ENCODE measurements at places on chromosomes 5 and 9.

DNA sequence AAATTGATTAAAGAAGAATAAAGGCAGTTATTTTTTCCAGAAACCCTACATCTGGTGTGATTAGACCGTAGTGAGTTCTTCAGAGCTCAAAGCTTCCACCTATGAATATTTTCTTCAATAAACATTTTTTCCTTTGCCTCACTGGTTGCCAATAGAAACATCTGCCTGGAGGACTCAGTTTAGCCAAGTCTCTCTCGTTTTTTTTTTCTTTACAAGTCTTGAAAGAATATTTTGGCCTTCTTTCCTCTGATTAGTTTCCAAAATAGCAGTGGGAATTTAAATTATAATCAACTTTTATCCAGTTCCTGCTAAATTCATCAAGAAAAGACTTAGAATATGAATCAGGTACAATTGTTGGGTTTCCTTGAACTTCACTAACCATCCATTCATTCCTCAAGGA, 897.5 kb downstream of the TLE1 start:
- no peak for DNase-seq

DNA sequence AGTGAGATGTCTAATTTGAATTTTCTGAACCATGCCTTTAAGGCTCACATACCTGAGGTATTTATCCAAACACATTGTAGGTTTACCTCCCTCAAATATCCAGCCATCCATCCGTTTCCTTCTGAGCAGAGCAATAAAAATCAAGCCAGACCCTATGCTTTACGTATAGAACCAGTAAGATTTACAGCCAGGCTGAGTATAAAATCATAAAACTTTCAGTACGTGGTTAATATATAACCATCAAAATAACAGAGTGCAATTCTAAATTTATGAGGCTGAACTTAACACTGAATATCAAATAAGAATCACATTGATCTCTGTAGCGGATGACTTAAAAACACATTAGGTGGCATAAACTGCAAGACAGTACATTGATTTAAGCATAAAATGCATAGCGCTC, 877.9 kb upstream of the WWC1 start:
- no peak for DNase-seq

- DNase-seq, result no peak
Observed at GRCh38 chr5:12522116-12522515, 617.9 kb upstream of the CTNND2 start.

GRCh38 chr5:123808461-123809380, 296.7 kb downstream of the CSNK1G3 start:
- DNase-seq, result no peak

DNA sequence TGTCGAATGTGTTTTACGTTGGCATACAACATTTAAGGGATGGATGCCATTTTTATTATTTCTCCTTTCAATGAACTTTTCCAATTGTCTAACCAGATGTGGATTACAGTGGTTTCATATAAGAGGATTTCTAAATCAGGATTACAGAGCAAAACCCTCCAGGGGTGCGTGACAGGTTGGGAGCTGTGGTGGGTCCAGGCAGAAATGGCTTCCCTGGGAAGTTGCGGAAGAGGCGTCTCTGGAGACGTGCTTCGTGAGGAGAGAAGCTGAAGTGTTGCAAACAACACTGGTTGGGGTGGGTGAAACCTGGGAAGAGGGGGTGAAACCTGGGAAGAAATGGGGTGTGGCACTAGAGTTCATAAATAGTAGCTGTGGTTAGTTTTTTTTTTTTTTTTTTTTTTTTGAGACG, 4.5 kb upstream of the RPL26L1 start:
- no peak for DNase-seq

- no peak for DNase-seq
Observed at GRCh38 chr5:173786286-173787187, 101.6 kb upstream of the CPEB4 start.

- no peak for DNase-seq
Observed at GRCh38 chr9:31467075-31467474, 917.4 kb upstream of the ACO1 start.

- no peak for DNase-seq
Observed at GRCh38 chr9:114317665-114318357, 5.1 kb upstream of the ORM1 start.

DNA sequence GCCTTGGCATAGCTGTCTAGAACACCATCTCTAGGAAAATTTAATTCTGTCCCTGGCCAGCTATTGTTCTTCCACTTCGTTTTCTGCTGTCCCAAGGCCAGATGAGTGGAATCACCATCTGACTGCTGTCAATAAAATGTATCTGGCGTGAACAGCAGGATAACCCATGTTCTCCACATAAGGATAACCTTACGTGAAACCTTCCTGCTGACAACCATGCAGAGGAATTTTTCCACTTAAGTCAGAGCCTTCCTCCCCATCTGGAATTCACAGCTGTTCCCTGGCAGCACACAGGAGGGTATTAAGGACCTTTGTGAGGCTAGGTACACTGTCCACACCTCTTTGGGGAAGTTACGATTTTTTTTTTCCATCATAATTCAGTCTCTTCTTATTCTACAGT, 28.6 kb downstream of the RNF44 start:
- DNase-seq, result no peak

GRCh38 chr9:113129884-113130283, 20.9 kb upstream of the SLC31A2 start:
- DNase-seq, result no peak

DNA sequence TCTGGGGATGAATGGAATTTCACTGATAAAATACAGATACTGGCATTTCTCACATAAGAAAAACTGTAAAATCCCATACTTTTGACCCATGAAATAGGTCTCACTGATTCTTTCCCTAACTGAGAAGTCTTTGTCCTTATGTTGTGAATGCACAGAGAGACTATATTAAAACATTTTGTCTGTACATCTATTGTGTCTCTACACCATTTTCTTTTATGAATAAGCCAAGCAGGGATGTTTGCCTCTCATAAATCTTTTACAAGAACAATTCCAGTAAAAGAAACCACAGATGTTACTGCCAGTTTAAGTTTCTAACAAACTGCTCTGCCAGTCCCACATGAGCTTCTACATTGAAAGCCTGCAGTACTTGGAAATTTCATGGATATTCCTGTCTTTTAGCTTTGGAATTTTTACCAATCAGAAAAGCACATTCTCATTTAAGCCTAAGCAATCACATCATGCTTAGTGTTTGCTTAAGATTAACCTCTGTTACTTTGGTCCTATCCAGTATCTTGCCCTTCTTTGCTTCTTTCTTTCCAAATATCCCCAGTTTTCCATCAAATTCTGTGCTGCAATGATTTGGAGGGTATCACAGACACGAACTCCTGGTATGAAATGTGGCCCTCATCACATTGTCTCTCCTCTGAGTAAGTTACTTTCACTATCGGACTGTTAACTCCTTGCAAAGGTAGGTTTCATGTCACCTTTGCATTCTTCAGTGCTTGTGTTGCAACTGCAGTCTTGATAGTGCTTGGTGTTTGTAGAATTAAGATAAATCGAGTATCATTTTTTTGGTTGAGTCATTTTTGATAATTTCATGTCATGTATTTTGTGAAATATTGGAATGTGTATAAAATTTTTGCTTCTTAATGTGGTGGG, 415.1 kb upstream of the ADAMTSL1 start:
- no peak for DNase-seq

DNA sequence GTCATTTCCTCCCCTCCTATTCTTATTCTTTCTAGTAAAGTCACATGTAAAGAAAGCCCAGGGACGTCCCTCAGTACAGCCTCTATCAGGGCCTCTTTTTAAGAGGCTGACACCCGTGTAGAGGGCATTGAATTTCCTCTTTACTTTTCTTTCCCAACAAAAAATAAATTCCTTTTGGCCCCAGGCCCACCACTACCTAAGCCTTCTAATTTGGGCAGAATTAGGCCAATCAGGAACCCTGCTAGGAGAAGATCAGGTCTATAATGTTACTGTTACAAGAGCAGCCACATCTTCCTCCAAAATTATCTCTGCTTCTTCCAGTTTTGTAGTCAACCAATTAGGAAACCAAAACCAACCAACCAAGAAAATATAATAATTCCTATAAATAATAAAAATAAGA, 189.6 kb upstream of the NREP start:
- DNase-seq, result no peak

GRCh38 chr5:24401773-24402172, 243.0 kb downstream of the CDH10 start:
- DNase-seq, result no peak

DNA sequence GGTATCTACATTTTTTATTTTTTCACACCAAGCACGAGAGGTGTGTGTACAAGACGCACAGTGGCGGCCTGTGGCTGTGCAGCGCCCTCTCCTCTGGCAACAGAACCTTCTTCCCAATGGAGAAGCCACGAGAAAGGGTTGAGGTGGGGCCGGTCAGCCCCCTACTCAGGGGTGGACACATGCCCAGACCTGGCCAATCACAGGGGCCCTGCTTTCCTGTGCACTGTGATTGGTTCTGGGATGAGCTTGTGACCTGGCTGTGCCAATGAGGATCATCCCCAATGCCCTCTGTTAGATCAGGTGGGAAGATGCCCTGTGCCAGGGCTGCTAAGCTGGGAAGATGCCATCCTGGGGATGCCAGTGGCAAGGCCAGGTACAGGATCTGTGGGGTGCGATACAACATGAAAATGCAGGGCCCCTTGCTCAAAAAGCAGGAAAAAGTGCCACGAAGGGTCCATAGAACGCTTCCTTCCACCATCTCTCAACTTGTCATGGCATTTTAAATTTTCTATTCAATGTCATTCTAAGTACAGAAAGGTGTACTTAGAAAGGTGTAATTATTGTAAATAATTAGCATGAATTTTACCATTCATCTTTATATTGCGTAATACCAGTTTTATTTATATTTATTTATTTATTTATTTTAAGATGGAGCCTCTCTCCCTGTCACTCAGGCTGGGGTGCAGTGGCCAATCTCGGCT, 15.4 kb downstream of the IER5L start:
- no peak for DNase-seq

DNA sequence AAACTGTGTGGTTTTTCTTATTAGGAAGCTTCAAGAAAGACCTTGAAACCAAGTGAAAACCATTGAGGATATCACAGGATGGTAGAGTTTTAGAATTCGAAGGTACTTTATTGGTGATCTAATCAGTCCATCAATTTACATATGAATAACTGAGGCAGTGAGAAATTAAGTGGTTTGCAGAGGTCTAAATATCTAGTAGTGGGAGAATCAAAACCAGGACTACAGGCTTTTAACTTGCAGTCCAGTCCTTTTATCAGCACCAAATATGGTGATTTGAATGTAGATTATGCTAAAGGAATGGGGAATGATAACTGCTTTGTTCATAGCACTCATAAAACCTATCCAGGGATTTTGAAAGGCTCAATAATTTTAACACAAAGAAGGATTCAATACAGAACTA, 85.8 kb downstream of the ZSWIM6 start:
- no peak for DNase-seq

GRCh38 chr5:13217636-13218035, 726.9 kb downstream of the DNAH5 start:
- DNase-seq, result no peak

GRCh38 chr5:124056991-124057723, 545.2 kb downstream of the CSNK1G3 start:
- DNase-seq, result peak; percentile 68

- DNase-seq, result no peak
Observed at GRCh38 chr9:81844131-81844567, 84.1 kb upstream of the SPATA31D4 start.

DNA sequence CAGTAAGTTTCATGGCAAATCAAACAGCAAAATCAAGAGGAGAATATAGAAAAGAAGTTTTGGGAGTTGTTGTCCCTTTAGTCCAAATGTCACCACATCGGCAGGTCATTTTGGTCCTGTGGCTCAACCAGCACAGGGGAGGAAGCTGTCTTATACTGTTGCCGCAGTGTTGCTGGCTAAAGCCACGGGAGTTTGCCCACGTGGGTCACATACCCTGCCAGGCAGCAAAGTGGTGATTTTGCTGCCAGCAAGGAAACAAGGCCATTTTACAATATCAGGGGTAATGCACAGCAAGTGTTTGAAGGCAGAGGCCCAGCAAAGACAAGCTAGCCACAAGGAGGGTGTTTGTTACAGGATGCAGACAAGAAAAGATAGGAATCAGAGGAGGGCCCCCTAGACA, 14.5 kb downstream of the GABRA6 start:
- DNase-seq, result no peak

DNA sequence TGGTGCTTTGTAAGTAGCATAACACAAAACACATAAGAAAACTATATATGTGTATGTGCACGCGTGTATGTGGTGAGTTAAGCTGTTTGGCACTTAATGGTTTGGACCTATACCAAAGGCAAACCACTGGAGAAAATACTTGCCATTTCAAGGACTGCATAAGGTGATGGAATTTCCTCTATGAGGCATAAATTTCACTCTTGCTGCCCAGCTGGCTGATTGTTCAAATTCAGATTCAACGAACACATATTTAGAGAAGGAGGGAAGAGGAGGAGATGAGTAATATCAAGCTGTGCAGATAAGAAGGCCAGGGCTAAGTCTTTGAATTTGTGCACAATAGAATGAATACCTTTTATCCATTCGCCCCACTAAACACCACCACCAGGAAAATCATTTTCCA, 470.6 kb upstream of the MPDZ start:
- DNase-seq, result no peak

DNA sequence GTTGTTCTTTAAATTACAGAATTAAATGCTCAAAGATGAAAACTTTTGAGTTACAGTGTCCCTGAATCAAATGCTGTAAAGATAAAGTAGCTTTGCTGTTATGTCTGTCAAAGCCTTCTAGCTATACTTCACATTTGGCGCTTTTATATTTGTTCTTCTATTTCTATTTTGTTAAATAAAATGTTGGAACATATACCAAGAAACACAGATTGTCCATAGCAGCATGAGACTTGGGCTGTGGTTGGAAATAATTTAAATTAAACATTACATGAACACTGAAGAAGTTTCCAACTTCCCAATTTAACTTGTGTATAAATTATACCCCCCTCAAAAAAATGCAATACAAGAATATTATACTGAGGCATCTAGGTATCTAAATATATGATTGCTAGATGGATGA, 249.8 kb downstream of the NR2F1-AS1 start:
- DNase-seq, result no peak

DNA sequence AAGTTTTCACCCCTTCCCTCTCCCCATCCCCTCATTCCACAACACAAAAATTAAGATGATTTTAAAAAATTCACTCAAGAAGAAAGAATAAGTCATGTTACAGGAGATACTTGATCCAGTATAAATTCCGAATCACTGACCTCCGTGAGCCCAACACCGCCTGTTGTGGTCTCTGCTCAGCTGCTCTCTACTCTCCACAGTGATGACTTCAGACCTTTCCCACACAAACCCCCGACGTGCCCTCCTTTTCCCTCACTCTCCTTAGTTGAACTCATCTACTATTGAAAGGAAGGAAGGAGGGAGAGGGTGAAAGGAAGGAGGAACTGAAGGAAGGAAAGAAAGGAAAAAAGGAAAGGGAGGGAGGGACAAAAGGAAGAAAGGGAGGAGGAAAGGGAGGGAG, 55.1 kb downstream of the ZNF354C start:
- DNase-seq, result no peak

DNA sequence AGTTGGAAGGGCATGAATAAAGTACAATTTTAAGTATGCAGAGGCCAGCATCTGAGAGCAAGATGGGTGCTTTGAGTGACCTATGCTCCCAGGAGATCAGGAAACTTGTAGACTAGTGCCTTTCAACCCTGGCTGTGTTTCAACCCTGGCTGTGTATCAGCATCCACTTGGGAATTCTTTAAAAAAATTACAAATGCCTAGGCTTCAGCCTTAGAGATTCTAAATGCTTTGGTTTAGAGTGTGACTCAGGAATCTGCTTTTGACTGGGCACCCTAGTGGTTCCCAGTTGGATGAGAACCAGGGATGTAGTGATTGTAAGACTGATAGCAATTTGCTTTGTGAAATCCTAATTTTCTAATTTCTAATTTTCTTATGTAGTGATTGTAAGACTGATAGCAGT, 65.6 kb downstream of the RALGPS1 start:
- DNase-seq, result no peak
